Activated CD8-positive, alpha-beta memory T cell treated with anti-CD3 and anti-CD28 coated beads, Interleukin-2, amount 50 U/mL, for 48 hours (primary cell): ENCODE measurements at places on chromosomes 3 and 15.

DNA sequence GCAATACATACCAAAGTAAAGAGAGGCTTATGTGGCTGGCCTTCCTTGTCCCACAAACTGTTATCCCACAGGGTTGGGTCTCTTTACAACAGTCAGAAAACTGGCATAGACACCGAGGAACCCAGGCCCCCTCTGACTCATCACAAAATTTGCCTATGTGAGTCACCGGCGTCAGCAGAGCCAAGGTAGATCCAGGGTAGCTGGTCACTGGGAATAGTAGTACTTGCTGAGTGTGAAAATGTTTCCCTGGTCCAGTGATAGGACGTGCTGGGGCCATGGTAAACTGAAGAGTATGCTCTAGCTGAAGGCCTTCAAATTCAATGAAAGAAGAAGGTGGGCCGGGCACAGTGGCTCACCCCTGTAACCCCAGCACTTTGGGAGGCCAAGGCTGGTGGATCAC is 27.1 kb upstream of the SKIL start:
- no peak for DNase-seq

- DNase-seq = no peak
Observed at GRCh38 chr15:57146506-57147201, 228.2 kb downstream of the TCF12 start.

DNA sequence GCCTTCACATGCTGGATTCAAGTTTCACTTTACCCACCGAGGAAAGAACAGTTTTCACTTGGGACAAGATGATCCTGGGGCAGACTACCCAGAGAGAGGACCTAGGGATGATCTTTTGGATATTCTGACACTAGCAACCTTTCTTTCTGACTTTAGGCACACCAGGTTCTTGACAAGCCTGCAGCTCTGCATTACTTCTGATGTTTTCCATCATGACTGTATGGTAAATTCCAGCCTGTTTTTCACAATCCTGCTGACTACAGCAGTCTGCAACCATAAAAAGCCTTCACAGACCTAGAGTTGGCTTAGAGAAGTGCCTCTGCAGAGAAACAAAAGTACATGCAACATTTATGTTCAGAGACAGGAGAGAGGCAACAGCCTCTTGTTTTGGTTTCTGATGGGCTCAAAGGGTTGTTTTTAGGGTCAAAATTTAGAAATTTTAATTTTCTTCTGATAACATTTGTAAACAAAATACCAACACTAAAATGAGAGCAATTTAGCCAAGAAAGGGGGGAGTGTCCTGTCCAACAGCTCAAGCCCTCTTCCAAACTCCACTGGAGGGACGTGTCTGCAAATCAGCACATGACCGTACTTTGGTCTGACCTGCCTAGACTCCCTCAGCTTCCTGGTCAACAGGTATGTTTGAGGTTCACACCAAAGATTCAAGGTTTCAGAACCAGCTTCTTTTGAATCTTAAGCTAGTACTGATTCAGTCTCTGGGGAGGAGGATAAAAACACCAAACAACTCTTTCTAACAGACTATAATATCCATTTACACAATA is 799 bp downstream of the ABI3BP start:
- no peak for DNase-seq

DNA sequence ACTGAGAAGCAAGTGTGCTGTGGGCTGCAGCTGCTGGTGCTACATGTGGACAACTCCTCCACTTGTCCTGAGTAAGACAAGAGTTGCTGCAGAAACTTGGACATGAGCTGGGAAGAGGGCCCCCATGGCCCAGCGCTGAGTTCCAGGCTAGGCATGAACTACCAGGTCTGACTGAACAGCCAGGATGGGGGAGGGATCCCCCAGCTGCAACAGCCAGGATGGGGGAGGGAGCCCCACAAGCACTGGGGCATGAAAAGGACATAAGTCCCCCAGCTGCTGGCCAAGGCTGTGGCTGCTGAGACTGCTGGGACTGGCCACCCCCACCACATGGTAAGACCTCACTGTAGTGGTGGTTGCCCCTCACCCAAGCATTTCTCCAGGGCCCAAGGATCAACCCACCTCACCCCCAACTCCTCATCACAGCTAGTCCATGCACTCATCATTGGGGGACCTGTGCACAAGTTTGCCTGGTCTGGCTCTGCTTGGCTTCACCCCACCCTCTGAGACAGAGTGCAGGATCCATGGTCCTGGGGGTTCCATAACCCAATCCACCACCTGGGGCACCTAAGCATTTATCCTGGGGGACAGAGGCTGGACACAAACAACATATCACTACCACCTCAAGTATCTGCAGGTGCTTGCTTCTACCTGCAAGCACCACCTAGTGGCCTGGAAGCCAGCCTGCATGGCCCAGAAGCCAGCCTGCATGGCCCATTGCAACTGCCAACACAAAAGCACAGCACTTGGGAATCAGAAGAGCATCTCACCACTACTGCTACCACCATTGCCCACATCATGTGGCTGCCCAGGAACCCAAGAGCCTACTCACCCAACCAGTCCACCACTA is 84.5 kb upstream of the STT3B start:
- no peak for DNase-seq

DNA sequence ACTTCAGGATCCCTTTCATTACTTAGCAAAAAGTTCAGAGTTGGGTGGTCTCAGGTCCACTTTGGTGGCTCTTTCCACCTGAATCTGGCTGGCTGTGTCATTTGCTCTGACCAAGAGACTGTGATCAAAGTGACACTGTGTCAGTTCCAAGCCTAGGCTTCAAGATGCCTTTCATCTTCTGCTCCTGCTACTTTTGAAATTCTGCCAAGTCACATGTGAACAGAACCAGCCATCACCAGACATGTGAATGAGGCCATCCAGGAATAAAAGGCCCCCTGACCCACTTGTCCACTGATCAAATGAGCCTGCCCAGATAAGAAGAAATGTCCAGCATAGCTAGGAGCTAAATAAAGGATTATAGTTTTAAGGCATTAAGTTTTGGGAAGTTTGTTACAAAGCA is 132.2 kb downstream of the OSBPL10 start:
- no peak for DNase-seq

- no peak for DNase-seq
Observed at GRCh38 chr15:55250392-55250791, 39.2 kb downstream of the RAB27A start.

GRCh38 chr15:70636540-70637165 is 126.7 kb downstream of the UACA start:
- DNase-seq = no peak

DNA sequence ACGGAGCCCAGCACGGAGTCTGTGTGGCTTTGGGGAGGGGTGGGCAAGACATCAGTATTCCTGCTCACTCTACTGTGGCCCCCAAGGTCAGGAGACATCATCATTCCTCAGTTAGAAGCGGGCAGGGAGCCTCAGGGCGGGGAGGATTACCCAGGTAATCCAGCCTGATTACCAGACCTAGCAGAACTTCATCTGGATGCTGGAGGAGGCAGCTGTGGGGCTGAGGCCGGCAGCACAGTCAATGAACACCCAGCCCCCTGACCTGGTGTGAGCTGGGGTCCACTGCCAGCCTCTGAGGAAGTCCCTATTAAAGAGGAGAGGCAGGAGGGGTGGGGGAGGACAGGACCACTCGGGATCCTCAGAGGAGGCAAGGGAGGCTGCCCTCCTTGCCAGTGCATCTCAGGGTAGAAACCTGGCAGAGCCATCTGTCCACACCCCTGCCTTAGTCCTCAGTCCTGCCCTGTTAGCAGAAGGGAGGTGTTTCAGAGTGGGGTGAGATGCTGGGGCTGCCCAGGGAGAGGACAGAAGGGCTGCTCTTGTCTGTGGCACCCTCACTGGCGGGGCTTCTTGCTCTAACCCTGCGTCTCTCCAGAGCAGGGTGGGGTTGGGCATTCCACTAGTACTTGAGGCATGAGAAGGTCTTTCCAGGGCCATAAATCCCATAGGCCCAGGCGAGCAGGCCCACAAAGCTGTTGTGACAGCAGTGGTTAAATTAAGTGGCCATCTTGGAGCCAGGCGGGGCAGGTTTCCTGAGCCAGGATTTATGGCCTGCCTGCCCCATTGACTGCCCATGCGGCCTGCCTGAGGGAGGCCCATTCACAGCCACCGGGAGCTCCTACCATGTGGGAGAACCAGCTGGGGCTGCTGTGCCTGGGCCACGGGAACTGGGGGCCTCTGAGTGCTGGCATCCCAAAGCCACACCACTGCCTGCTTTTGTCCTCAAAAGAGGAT is 82.1 kb downstream of the LINGO1 start:
- DNase-seq = no peak

DNA sequence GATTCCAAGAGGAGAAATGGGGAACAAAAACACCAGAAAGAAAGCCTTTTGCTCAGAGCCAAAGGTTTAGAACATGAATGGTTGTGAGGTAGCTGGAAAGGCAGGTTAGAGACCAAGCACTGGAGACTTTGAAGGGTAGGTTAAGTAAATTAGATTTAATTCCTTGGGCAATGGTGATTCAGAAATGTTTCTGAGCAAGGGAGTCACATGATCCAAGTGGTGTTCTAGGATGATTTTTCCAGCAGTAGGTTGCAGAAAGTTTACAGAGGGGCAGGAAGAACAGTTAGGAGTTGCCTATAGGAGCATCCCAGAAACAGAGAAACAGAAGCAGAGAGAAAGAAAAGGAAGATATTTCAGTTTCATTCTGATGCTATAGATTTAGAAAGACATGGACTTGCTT is 139.8 kb downstream of the WDR76 start:
- DNase-seq = no peak

- DNase-seq = no peak
Observed at GRCh38 chr3:32815841-32816438, 1.9 kb upstream of the TRIM71 start.

DNA sequence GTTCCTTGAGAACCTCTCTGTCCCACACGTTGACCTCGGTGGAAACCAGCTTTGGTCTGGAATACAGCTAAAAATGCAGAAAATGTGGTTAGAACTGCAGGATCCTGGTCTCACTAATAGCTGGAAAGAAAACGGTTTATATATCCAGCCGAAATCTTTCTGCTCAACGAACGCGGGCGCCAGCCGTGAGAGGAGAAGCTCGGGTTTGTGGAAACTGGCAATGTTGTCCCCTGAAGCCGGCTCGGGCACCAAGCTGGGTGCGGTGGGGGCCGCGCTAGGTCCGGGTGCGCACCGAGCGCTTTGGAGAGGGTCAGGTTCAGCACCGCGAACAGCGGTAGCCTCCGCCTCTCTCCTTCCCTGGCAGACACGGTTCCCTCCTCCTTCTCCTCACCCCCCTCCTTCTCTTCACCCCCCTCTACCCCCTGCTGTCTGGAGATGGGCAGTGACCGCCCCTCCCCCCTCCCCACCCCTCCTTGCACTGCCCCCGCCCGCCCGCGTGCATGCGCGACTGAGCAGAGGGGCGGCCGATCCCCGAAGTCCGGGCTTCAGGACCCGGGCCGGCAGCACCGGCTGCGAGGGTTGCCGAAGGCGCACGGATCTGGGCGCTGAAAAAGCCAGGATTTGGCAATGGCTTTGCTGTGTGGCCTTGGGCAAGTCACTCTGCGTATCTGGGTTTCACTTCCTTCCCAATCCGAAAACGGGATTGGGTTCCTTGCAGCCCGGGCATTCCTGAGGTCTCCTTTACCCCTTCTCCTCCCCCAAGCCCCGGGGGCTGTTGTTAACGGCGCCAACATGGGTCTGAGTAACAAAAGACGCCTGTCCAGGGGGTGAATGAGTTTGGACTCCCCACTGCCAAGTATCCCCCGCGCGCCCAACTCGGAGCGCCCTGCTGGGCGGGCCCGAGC is at the start of gene SKOR1:
Gene SKOR1 (plus strand): TSS at position 534 of the 905 bp plus-strand sequence. CDS start 94 bp downstream, at position 628.
- DNase-seq = no peak

GRCh38 chr3:22161315-22161714 is 410.3 kb upstream of the ZNF385D start:
- DNase-seq = no peak

DNA sequence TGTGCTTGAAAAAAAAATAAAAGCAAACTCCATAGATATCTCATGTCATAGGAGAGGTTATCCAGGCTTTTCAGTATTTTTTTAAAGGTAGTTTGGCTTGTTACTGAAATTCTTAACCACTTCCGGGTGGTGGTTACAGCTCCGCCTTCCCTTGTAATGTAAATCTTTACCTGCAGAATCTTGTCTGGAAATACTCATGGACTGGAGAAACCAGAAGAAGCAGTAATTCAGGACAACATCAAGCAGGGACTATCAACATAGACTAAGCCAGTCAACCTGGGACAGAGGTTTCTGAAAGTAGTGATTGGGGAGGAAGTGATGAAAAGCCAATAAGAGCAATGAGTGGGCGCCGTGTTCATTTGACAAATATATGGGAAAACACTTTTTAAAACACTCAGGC is 78.9 kb upstream of the SKOR1 start:
- DNase-seq = no peak

GRCh38 chr3:18559331-18559842 is 134.2 kb upstream of the SATB1 start:
- peak; percentile 61 for DNase-seq

DNA sequence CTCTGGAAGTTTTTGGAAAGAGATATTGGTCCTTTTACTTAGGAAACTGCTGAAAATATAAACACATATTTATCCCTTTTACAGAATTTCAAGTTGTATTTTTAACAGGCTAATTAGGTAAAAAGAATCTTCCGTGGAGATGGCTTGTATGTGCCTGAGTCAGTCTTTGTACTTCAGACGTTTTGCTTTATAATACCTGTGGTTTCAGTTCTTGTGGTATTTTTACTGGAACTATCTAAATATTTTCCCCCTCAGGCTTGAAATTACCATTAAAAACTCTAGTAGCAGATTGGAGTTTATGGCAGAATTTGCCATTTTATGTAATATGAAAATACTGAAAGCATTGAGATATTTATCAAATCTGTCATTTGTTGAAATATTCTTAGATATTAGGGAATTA is 151.6 kb upstream of the CGNL1 start:
- DNase-seq = no peak

GRCh38 chr15:58701376-58701775 is 48.1 kb downstream of the ADAM10 start:
- no peak for DNase-seq

- no peak for DNase-seq
Observed at GRCh38 chr15:25866251-25866650, 3.1 kb upstream of the ATP10A start.

DNA sequence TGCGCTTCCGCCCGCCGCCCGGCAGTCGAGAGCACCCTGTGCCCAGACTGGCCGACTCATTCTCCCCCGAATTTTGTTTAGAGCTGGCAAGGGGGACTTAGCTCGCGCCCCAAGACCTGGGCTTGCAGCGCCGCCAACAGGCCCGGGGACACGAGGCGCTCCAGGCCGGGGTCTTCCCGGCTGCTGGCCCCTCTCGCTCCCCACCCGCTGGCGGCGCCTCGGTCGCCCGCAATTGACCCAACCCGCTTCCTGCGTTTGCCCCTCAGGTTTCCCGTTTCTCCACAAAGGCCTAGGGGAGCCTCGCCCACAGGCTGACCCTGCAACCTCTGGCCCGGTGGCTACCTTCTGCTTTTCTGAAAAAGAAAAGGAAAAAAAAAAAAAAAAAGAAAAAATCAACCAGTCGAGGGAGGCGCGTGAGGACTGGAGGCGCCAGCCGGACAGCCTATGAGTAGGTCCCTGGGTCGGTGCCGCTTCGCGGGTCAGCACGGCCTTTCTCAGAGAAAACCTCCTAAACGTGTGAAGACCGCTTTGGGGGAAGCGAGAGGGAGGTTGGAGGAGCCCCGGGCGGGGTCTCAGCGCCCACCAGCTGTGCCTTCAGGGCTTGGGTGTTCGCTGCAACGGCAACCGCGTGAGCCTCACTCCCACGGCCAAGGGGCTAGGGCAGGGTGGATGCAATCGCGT is 7.2 kb downstream of the FOXL2 start:
- DNase-seq = peak; percentile 57

GRCh38 chr3:12182687-12183441 is 24.2 kb upstream of the TIMP4 start:
- no peak for DNase-seq
